Stimulated activated CD4-positive, alpha-beta T cell treated with anti-CD3 and anti-CD28 coated beads, Interleukin-1b, Interleukin-23, amount 100 ng/mL, for 1 hour (primary cell): ENCODE measurements at places on chromosomes 4 and X.

DNA sequence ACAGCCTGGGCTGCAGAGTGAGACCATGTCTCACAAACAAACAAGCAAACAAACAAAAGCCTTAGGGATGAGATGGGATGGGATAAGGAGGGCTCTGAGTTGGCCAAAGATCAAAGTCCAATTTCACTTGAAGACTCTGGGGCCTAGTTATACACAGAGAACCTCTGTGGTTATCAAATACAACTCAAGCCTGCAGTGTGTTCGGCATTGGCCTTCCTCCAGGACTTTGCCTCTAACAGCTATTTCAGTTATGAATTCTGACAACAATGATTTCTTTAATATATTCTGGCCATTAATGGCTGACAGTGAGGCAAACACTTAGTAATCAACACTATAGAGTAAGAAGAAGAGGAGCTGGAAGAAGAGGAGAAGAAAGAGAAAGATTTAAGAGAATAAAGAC is 171.1 kb downstream of the PDGFRA start:
- no peak for DNase-seq

DNA sequence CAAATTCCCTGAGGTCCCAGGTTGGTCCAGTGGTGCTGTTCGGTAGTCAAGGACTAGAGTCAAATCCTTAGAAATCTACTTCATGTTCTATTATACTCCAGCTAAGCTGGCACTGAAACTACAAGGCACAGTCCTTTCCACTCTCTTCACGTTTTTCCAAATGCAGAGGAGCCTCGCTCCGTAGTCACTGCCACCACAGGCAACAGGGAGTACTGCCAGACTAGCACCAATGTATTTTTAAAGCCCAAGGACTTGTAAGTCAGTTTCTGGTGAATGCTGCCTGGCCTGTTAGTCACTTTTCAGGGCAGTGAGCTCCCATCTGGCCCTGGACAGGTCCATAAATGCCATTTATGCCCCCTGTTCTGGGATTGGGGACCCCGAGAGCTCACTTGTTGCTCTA is 323.5 kb downstream of the FAM47A start:
- no peak for DNase-seq

DNA sequence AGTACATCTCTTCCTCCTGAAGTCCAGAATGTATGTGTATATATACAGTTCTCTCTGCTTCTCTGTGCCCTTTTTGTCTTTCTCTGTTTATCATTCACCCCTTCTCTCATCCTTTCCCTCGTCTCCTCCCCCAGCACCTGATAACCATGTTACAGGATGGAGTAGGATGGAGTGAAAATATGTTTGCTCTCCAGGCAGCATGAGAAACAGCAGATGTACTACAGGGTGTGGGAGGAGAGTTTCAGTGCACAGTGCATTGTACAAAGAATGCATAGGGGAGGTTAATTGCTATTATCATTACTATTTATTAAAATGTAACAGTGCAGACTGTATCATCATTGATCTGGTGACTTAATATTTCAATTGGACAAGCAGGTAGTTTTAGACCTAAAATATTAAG is 104.5 kb downstream of the MFAP3L start:
- no peak for DNase-seq

GRCh38 chrX:112669824-112670223 is 9.9 kb downstream of the LHFPL1 start:
- no peak for DNase-seq

- DNase-seq, result no peak
These were observed 99.7 kb upstream of the CXCL13 start for GRCh38 chr4:77505958-77506319.

GRCh38 chr4:4677556-4678522 is 136.0 kb upstream of the STX18 start:
- DNase-seq, result no peak

- no peak for DNase-seq
These were observed 16.3 kb downstream of the TAF9B start for GRCh38 chrX:78123190-78123589.

GRCh38 chr4:89196056-89196674 is 84.8 kb downstream of the TIGD2 start:
- DNase-seq, result no peak

DNA sequence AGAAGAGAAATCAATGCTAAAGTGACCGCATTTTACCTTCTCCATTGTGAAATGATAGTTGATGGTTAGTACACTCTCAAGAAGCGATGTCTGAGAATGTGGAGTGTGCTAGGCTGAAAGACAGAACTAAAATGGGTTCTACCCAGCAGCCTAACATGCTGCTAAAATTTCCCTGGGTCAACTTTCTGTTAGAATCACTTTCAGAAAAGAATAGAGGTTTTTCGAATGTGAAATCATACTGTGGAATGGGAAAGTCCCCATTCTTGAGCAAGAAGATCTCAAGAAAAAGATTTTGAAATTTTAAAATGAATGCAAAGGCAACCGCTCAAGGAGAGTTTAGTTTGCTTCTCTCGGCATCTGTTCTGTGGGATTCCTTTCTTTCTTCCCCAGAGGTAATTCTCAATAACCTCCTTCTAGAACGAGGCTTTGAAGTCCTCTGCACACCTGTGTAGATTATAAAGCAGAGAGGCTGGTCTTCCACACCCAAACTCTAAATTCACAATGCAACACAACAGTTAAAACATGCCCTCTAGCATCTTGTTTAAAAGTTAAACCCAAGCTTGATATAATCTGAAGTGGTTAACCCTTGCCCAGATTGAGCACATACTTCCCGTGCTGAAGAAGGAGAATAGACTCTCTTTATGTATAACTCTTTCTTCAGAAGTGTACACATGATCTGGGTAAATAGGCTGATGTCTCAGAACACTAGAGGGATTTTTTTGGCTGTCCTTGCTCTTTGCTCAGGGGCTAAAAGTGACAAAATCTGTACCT is 208.7 kb upstream of the KLF3 start:
- no peak for DNase-seq
